Adrenal gland (tissue), 19 donors: ENCODE measurements at places on chromosomes 4 and X. TPM values are rescaled to one million over a fixed set of nuclear protein-coding genes. Genes with fewer than 3 reads are reported as not detected.

DNA sequence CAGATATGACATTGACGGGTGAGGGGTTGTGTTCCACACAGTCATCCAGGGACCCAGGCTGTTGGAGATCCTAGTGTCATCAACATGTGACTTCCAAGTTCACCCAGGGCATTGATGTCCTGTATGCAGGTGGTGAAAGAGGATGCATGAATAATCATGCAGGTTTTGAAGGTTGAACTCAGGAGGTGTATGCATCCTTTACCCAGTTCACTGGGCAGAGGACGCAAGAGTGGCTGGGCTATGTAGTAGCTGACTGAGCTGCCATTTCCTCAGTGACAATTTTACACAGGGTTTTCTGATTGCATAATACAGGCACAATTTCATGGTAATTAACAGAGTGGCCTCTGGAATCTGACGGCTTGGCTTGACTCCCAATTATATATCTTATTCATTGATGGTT, 323.0 kb downstream of the HS3ST1 start:
- H3K27me3 ChIP-seq: no peaks in the 10 kb centered on the region
- DNase-seq: no peak
- no peak overlapping the region for H3K27ac ChIP-seq
- H3K4me3 ChIP-seq: no peak overlapping the region

GRCh38 chrX:22399437-22400192, 126.9 kb downstream of the CBLL2 start:
- H3K27ac ChIP-seq: no peak overlapping the region
- no peak overlapping the region for H3K4me3 ChIP-seq
- no peak for DNase-seq

- DNase-seq: no peak
- H3K4me3 ChIP-seq: no peak overlapping the region
- H3K27me3 ChIP-seq: no peaks in the 10 kb centered on the region
- H3K27ac ChIP-seq: no peak overlapping the region
- peaks cover 51% of the 10 kb centered on the region for H3K36me3 ChIP-seq
- peaks cover 6% of the 10 kb centered on the region for H3K4me1 ChIP-seq
These were observed 25.2 kb downstream of the YTHDC1 start for GRCh38 chr4:68324519-68325262.

DNA sequence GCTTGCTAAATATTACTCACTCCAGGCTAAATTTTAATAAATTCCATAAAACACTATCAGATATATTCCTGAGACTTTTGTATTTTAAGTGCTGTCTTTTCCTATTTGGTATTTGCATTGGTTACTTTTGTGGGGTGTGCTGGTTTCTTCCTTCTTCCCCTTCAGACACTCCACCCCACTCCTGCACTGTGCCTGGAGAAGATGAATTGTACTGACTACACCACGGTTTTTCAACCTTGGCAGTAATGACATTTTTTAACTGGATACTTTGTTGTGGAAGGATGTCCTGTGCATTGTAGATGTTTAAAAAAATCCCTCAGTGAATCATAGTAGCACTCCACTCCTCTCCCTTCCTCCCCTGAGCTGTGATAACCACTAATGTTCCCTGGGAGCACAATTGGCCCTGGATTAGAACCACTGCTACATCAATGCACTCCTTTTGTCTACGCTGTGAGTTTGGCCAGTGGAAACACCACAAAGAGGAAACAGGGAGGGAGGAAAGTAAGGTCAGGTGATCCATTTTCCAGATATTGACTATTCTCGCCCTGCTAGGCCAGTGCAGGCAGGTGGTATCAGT, 36.3 kb downstream of the SNCA start:
- H3K27ac ChIP-seq: no peak overlapping the region
- H3K36me3 ChIP-seq: no peaks in the 10 kb centered on the region
- no peaks in the 10 kb centered on the region for H3K27me3 ChIP-seq

- H3K27ac ChIP-seq: peak overlapping the region; percentile 55
- DNase-seq: no peak
- H3K36me3 ChIP-seq: peaks cover 54% of the 10 kb centered on the region
- H3K4me3 ChIP-seq: no peak overlapping the region
These were observed 56.9 kb downstream of the PCGF3 start for GRCh38 chr4:762211-763190.

DNA sequence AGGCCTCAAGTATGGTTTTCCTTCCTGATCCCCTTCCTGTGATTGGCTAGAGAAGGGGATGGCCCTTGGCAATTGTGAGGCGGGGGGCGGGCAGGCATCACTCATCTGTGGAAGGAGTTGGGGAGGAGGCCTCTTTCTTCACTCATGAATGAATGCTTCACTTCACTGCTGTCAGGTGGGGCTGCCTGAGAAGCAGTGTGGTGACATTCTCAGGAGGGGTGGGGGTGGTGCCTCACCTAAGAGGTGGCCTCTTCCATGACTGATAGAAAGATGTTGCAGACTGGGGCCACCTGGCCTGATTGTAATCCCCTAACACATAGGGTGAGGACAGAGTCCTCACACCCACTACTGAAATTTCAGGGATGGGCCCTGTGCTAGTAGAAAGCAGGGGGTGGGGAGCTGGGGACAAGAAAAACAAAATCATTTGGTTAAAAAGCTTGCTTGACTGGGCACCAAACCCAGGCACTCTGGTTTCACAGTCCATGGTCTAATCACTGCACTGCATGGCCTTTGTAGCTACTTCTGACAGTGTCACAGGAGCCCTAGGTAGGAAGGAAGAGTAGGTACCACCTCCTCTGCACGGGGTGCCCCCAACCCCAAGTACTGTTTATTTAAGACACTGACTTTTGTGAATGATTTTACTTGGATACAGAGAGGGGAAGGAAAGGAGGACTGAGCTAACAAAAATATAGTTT, 5.6 kb upstream of the HOPX start:
- no peak overlapping the region for H3K4me3 ChIP-seq
- H3K36me3 ChIP-seq: no peaks in the 10 kb centered on the region
- no peak for DNase-seq
- H3K4me1 ChIP-seq: no peaks in the 10 kb centered on the region
- peaks cover 6% of the 10 kb centered on the region for H3K27me3 ChIP-seq

DNA sequence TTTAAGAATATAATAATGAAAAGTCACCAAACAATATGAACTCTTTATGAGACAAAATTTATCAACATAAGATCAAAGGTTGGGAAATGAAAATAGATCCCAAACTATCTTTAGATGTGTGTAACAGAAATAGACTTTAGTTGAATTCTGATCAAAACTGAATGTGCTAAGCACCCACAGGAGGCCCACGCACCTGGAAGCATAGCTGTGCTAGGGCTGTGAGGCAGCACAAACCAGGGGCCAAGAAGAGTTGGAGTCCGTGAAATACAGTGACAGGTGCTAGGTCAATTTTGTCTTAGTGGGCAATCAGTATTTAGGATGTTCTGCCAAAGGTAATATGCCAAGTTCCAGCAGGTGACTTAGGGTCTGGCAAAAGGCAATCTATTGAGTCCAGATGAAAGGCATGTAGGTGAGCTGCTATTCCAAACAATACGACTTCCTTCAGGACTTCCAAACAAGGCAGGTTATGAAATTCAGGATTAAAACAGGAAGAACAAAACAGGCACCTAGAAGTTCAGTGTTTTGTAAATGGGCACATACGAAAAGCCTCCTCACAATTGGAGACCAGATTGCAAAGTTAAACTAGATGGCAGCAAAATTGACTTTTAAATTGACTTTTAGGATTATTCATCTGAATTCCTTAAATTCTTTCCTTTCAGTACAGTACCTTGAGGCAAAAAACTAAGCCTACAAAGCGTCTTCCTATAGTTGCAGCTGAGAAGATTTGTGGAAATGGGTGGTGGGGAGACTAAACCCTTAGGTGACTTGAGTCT, 4.7 kb upstream of the PCDH18 start:
- no peaks in the 10 kb centered on the region for H3K36me3 ChIP-seq
- H3K27me3 ChIP-seq: no peaks in the 10 kb centered on the region
- DNase-seq: no peak
- no peak overlapping the region for H3K4me3 ChIP-seq
- H3K4me1 ChIP-seq: no peaks in the 10 kb centered on the region

- H3K27ac ChIP-seq: no peak overlapping the region
- H3K27me3 ChIP-seq: no peaks in the 10 kb centered on the region
- no peaks in the 10 kb centered on the region for H3K36me3 ChIP-seq
- H3K4me1 ChIP-seq: no peaks in the 10 kb centered on the region
- no peak for DNase-seq
- no peak overlapping the region for H3K4me3 ChIP-seq
These were observed 90.7 kb downstream of the CLDN22 start for GRCh38 chr4:183229397-183229796.

GRCh38 chr4:100838286-100838685, 320.5 kb upstream of the EMCN start:
- H3K27ac ChIP-seq: no peak overlapping the region
- H3K36me3 ChIP-seq: no peaks in the 10 kb centered on the region
- no peaks in the 10 kb centered on the region for H3K4me1 ChIP-seq
- DNase-seq: no peak
- H3K27me3 ChIP-seq: no peaks in the 10 kb centered on the region

DNA sequence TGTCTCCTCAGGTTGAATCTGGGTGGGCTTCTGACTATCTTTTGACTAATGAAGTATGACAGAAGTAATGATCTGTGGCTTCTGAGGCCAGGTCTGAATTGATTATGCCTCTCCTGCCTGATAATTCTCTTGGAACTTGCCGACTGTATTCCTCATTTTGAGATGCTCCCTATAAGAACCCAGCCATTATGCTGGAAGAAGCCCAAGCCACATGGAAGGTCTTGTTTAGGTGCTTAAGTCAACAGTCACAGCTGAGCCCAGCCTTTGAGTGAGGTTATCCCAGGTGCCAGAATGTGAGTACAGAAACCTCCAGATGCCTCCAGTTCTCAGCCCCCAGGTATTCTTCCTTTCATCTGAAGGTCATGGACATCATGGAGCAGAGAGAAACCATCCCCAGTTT, 456.6 kb downstream of the IL15 start:
- no peaks in the 10 kb centered on the region for H3K36me3 ChIP-seq
- H3K4me3 ChIP-seq: no peak overlapping the region
- H3K27ac ChIP-seq: no peak overlapping the region

DNA sequence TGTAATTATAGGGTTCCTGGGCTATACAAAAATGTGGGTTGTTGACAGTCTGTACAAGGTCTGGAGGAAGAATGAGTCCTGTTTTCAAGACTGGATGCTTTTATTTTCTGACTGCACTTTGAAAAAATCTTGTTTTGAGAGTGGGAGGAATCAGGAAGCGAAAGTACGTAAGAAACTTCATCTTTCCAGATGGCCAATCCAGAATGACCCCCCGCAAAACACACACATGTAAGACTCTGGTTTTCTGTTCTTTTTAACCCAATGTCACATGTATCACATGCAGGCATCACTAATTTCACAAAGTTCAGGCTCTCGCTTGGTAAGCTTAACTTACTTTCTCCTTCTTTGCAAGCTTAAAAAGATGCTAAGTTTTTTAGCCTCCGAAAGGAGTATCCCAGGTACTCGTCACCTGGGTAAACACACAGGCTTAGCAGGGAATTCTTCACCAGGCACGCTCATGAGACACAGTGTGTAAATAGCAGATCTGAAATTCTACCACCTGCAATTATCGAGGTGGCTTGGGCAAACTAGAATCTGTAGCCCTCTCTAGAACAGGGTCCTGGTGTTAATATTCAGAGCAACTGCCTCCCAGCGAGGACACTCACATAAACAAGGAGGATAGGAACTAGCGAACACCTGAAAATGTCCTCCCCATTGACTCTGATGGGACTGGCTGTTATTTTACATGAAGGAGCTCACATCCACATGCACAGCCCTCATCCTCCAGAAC, 90.7 kb downstream of the NSUN7 start:
- H3K4me1 ChIP-seq: no peaks in the 10 kb centered on the region
- no peak overlapping the region for H3K27ac ChIP-seq
- DNase-seq: no peak

DNA sequence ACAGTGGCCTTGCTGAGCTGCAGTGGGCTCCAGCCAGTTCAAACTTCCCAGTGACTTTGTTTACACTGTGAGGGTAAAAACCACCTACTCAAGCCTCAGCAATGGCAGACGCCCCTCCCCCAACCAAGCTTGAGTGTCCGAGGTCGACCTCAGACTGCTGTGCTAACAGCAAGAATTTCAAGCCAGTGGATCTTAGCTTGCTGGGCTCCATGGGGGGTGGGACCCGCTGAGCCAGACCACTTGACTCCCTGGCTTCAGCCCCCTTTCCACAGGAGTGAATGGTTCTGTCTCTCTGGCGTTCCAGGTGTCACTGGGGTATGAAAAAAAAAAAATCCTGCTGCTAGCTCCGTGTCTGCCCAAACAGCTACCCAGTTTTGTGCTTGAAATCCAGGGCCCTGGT, 168.9 kb upstream of the INTU start:
- no peak overlapping the region for H3K27ac ChIP-seq
- H3K4me3 ChIP-seq: no peak overlapping the region
- no peak for DNase-seq
- no peaks in the 10 kb centered on the region for H3K4me1 ChIP-seq
- H3K36me3 ChIP-seq: no peaks in the 10 kb centered on the region

DNA sequence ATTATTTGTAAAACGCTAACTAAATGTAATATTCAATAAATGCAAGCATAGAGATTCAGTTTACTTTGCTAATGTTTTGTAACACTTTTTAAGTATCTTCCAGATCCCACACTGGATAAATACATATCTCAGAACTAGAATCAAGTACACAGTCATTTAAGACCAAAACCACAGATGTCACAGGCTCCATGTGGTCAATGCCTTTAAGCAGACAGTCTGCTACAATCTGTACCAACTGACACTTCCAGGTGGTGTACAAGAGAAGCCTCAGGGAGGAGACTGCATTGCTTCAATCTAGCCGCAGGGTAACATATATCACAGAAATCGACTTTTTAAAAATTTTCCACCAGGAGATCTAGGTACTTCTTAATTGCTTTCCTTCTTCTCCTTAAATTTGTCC, 229.6 kb upstream of the DIAPH2 start:
- no peaks in the 10 kb centered on the region for H3K4me1 ChIP-seq
- no peak overlapping the region for H3K4me3 ChIP-seq
- DNase-seq: no peak
- H3K36me3 ChIP-seq: no peaks in the 10 kb centered on the region
- H3K27me3 ChIP-seq: no peaks in the 10 kb centered on the region

DNA sequence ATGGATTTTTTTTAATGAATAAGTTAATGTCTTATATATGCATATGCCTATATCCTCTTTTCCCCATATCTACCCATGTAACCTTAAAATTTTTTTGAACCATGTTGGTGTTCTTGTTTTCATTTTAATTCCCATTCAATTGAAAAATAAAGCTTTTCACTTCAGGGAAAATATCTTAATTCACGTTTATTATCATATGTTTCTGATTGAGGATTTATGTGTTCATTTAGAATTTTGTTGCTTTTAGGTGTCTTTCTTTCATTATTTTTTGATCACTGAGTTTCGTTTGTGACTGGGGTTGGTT, 29.1 kb downstream of the HADH start:
- no peak overlapping the region for H3K27ac ChIP-seq
- H3K4me1 ChIP-seq: no peaks in the 10 kb centered on the region
- DNase-seq: no peak
- H3K36me3 ChIP-seq: peaks cover 42% of the 10 kb centered on the region

The MMAA gene
- 13.1 TPM for total RNA-seq

The MAPK10 gene
- 32.2 TPM for total RNA-seq

The KIAA1210 gene
- total RNA-seq: 6.3 TPM

The LNX1 gene
- 1.2 TPM for total RNA-seq

The PDE6B gene
- total RNA-seq: 26.6 TPM

The ZCCHC13 gene
- not detected for total RNA-seq

The TREX2 gene
- total RNA-seq: 0.61 TPM
